ENCODE measurements at places on chromosomes 4 and X.

DNA sequence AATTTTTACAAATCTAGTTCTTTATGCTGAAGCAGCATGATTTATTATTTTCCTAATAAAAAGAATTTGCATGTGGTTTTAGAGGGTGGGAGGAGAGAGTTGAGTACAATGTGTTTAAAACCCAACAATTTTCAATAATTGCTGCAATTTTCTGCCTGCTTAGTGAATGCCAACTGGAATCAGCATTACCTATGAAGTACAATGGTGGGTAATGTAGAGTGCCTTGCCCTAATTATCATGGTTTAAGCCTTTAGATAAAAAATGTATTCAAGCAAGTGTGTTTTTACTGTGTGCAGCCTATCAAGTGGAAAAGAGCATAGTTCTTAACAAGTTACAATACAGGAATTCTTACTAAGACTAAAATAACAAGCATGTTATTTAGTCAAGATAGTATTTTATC, 77.9 kb upstream of the ANKRD50 start:
- no peak for DNase-seq

DNA sequence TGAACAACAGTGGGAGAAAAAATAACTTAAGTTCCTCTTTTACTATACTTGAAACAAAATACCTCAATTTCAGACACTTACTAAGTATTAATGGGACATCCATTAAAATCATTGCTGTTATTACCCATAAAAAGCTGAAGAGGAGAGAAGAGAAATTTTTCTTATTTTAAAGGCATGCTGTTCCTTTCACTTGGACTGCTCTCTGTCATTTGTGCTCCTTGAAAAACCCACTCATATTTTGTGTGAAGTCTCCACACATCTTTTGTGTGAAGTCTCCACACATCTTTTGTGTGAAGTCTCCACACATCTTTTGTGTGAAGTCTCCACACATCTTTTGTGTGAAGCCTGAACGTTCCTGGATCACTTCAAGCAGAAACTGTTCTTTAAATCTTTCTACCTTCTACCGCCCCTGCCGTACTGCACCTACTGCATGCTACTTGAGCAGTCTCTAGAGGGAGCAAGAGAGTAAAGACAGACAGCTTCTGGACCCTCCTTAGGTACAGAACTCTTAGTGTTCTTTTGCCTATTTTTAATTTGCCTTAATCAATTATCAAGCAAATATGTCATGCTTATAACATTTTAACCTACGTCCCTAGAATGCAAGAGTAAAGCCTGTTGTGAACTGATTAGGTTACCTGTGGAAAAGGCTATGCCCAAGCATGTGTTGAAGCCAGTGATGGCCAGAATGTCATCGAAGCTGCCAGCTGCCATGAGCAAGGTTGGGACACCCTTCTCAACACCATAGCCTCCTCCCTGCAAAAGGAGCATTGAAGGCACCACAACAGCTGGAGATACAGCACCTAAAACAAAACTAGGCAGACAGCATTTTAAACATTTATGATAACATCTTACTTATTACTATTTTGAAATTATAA, 27.1 kb upstream of the SLC9B1 start:
- DNase-seq = peak; percentile 30

DNA sequence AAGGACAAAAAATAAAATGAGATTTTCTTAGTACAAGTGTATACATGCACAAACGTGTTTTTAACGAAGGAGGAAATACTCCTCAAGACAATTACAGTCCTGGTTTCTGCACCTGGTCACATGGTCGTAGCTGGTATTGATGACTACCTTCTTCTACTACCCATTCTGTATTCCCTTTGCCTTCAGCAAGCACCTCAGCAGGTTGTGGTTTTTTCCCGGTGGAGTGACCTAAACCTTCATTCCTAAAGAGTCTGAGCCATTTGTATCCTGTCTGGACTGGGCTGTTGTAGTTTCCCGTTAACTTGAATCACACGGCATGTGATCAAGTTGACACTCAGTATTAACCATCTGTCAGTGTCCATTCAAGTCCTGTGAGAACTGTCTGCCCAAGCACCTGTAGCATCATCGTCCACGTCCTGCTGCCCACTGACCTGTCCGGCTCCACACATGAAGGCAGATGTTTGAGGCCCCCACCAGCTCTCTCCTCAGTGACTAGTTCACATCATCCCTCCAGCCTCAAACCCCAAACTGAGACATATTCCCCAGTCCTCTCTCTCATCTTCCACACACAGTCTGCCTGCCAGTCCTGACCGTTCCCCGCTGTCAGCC, 31.1 kb upstream of the TBC1D14 start:
- DNase-seq = no peak

DNA sequence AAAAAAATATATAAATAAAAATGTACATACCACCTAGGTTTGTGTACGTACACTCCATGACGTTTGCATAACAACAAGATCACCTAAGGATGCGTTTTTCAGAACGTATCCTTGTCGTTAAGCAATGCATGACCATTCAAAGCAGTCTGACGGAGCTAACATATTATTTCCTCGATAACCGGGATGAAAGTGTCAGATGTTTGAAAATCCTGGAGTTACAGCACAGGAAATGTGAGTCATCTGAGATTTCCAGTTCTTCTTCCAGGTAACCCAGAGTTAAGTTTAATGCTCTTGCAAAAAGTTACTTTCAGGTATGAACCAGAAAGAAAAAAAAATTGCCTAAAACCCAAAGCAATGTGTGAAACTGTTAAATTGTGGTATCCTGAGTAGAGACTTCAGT, 107.9 kb downstream of the LDB2 start:
- peak; percentile 53 for DNase-seq

DNA sequence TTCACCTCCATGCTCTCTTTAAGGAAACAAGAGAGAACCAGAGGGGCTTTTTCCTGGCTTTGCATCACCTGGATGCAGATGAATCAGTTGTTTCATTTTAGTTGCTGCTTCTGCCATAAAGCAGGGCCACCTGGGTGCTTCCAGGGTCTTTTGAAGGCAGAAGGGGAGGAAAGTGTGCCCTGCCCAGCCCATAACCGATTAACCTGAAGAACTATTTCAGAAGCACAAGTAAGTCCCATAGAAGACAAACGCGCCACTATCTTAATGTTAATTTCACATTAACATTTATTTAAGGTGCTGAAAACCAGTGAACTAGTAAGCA, 32.1 kb downstream of the IRF2 start:
- no peak for DNase-seq

DNA sequence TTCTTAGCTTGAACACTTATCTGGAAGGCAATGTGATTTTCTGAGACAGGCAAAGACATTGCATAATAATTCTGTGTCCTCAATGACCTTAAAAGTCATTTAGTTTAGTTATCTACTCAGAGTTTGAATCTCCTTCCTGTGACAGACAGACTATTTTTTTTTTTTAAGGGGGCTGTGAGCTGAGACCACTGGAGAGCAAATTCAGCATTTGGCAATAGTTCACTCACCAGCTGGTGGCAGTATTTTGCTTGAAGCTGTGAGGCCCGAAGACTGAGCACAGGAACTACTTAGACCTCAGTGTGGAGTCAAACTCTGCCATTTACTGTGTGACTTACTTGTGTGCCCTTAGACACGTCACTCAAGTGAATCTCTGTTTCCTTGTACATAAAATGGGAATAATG, 22.9 kb upstream of the CPE start:
- DNase-seq = peak; percentile 52

- no peak for DNase-seq
Observed at GRCh38 chrX:76433219-76433618, 5.7 kb downstream of the MAGEE1 start.

GRCh38 chr4:38008571-38009021, 48.4 kb downstream of the PTTG2 start:
- no peak for DNase-seq
